ENCODE measurements at places on chromosomes 7 and 10.

GRCh38 chr10:48633381-48634197, 28.7 kb upstream of the ARHGAP22 start:
- DNase-seq = no peak

- no peak for DNase-seq
Measured at GRCh38 chr10:93079663-93080349, 6.1 kb downstream of the CYP26A1 start.

DNA sequence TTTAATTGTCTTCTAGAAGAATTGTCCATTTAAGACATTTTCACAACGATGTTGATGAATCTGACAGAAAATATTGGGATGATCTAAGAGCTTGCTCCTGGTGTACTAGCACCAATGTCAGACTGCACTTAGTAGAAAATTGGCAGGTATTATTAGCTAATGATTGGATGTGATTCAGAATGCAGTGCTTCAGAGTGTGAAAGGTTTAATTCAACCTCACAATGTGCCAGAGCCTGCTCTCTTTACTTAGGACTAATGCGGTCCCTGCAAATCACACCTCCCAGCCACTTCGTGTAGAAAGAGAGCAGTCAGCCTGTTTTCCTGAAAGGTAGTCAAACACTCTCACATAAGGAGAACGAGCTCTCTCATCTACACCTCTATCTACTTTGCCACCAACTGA, 197.5 kb downstream of the ZNF438 start:
- DNase-seq = no peak

DNA sequence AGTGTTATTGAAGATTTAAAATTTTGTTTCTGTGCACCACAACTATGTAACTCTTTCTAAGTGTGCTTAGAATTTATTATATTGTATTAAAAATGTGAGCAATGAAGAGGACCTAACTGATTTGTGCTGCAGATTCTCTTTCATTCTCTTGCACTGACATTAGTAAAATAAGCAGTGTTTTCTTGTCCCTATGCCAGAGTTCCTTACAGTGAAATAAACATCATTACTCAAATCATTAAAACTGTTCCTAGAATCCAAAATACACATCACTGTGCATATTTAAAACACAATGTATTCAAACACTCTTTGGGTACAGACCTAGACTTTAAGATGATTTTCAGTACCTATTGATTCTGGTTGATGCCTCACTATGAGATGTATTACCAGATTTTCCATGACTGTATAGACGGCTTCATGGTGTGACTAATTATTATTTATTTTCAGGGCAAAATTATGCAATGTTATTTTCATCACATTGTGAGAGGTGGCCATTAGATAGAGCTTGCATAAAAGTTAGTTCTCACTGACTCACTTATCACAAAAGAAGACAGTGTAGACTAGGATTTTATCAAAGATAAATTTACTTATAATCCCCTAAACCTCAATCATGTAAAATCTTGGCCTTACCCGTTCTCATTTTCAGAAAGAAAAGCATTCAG, 93.4 kb downstream of the PTPRZ1 start:
- DNase-seq = no peak

GRCh38 chr10:22429981-22430421, 84.7 kb downstream of the SPAG6 start:
- no peak for DNase-seq

DNA sequence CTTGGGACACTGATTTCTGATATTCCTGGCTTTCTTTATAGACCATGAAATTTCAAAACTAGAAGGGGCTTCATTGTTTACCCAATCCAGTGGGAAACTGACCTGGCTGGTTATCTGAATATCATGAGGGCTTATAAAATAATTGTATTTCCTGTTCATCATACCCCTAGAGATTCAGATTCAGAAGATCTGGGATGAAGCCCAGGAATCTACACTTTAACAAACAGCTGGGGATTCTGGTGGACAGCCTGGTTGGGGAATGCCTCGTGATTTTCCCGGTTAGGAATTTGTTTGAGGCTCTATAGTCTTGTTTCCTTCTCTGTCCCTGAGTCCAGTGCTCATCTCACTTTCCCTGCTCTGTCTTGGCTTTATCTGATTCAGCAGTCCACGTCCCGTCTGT, 110.3 kb downstream of the ADRA2A start:
- DNase-seq = no peak

DNA sequence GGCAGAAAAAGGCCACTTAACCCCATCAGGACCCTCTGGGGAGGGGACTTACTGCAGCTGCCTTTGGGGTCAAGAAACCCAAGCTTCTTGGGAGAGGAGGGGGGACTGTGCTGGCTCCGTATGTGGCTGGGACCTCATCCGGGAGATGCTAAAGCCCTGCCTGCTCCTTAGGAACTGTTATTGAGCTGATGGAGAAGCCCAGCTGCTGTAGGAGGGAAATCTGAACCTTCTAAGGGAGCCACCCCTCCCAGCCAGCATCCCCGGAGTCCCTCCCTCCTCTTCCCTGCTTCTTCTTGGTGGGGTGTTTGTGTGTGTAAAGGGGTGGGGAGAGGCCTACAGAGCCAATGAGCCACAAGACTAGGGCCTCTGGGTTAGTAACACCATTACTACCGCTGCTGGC, 8.2 kb downstream of the KCNIP2 start:
- DNase-seq = no peak

GRCh38 chr10:69866688-69867461, 65.2 kb downstream of the COL13A1 start:
- DNase-seq = peak; percentile 85

GRCh38 chr10:19803676-19804075, 12.6 kb upstream of the PLXDC2 start:
- no peak for DNase-seq

- no peak for DNase-seq
Measured at GRCh38 chr10:111246136-111246535, 169.3 kb downstream of the ADRA2A start.

GRCh38 chr7:78037603-78038002, 239.0 kb downstream of the PHTF2 start:
- DNase-seq = no peak

DNA sequence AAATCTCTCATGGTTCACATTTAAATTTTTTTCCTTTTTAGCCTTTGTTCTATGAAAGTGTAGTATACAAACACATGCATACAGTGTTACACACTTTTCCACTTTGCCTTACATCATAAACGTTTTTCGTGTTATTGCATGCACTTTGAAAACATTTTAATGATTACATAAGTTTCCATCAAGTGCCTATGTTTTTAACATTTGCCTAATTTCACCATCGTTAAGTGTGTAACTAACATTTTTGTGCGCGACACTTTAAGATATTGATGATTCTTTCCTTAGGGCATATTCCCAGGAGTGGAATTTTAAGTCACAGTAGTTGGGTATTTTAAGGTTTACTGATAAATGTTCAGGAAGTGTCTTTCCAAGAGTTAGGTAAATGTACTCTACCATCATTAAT, 1.5 kb upstream of the FRAT2 start:
- DNase-seq = no peak

DNA sequence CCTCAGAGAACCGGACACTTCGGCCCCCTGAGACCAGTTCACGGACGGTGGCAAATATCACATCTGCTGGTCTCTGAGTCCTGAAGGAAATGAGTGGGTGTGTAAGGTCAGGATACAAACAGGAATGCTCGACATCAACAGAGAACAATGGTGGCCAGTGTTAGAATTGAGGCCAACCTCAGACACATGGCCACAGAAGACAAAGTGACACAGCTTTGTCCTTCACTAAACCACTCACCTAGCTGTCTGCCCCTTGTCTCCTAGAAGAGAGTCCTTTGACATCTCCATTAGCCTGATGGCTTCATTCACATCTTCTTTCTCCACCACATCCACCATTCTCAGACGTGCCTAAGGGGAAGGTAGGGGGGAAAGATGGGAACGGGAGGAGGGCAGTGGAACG, 4.3 kb downstream of the COPS6 start:
- no peak for DNase-seq

GRCh38 chr7:94391726-94392392, 2.8 kb upstream of the COL1A2 start:
- DNase-seq = peak; percentile 57

GRCh38 chr7:159130820-159131219, 13.8 kb downstream of the VIPR2 start:
- no peak for DNase-seq

DNA sequence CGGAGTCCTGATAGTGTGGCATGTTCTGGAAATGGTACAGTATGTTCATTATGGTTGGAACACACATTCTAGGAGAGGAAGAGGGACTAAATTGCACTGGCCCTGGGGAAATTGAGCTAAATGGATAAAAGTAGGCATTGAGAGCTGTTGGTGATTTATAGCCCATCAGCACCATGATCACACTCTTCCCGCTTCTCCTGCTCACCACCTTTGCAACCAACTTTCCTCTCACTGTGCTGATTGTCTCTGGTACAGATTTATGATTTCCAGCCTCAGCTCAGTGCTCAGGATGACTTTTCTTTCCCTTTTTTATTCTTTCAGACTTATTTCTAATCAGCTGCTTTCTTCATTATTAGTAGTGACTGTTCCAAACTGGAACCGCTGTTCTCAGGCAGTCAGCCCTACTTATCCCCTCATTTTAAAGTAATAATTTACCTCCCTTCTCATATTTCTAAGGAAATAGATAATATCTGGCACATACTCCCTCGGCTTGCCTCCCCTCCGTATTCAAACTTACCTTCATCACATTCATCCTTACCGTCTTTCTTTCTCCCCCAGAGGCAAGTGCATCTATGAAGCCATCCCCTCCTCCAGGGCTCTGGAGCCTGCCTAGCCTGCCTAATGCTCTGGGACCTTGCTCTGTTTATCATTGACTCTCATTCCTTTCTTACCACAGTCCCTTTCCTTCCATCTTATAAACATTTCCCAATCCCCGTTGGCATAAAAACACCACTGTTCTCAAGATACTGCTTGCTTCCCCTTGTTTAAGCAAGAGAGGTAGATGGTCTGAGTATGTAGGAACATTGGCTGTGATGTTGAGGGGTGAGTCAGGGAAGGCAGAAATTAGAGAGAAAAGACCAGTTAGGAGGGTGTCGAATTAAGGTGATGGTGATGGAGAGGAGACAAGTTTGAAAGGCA, 51.6 kb upstream of the RPA3 start:
- DNase-seq = peak; percentile 5

GRCh38 chr10:124079864-124080263, 13.5 kb downstream of the CHST15 start:
- DNase-seq = no peak

GRCh38 chr7:121192834-121193233, 136.0 kb upstream of the WNT16 start:
- no peak for DNase-seq

DNA sequence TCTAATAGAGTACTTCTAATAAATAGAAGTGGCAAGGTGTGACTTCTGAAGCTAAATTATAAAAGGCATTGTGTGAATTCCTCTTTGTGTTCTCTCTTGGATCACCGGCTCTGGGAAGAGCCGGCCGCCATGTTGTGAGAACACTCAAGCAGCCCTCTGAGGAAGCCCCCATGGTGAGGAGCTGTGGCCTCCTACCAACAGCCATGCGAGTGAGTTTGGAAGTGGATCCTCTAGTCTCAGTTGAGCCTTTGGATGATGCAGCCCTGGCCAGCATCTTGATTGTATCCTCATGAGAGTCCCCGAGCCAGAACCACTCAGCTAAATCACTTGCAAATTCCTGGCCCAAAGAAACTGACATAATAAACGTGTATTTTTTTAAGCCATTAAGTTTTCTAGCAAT, 94.5 kb upstream of the CARD11 start:
- DNase-seq = no peak

- no peak for DNase-seq
Measured at GRCh38 chr7:41116337-41116736, 586.6 kb downstream of the INHBA start.

- no peak for DNase-seq
Measured at GRCh38 chr7:12771378-12771877, 84.0 kb downstream of the ARL4A start.

DNA sequence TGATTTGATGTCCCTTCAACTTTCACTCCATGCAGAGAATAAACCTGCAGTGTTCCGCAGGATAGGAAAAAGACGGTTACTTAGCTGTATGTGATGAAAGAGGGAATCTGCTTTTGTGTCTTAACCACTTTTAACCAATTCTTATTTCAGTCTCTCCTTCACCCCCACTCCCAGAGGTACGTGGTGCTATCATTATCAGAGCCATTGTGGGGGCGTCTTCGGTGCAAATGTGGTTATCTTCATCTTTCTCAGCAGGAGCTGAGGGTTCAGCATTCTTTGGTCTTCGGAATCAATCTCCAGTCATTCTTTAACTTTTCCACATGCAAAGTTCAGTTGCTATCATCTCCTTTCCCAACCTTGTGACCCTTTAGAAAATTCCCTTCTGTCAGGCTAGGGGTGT, 219.9 kb upstream of the LYZL1 start:
- no peak for DNase-seq

- DNase-seq = no peak
Measured at GRCh38 chr7:12595148-12595547, 24.6 kb downstream of the SCIN start.

DNA sequence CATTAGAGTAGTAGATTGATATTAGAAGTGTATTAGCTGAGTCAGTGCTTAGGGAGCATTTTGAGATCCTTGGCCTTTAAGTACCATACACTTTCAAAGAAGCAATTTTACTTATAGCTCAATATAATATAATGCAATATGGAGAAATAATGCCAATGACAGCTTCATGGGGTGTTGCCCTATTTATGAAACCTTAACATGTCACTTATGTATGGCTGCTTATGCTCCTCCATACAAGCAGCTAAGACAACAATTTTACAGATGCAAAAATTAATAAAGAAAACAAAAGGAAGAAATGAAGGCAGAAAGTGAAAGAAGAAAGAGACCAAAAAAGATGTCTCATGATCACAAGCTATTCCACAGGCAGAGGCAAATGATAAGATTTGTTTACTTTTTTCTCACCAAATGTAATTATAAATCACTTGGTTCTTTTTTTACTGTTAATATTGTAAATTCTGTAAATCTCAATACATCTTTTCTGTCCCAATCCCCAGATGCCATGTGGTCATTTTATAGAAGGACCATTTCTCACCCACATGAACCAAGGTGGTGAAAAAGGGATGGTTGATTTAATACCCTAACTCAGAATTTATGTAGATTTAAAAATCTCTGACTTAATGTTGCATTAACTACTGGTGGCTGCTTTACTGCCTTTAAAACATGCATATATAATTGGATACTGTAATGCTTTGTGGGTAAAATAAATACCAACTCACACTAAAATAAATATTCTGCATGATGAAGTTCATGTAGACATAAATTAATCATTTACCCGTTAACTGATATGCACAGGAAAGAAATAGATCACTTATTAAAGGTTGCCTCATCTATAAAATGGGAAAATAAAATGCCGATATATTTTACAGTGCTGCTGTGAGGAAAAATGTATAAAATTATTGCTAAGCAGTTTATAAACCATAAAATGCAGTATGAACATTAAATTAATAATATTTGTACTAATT, 33.5 kb upstream of the RHOBTB1 start:
- DNase-seq = no peak

DNA sequence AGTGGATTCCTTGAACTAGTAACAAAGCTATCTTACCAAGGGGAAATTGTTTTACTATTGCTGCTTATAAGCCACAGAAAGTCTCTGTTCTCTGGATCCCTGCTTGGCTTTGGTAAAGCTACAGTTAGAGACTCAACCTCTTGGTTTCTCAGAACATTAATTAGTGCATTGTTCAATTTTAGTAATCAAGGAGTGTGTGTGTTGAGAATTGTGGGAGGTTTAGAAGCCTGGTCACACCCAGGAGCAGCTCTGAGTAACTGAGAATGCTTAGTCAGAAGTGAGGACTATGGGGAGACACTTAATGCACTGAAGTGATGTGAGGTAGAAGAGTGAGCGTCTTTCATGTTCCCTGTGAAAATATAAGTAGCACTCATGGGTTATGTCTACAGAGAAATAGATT, 8.2 kb upstream of the ACTA2 start:
- no peak for DNase-seq

All from hepatic stellate cell (primary cell).